ENCODE measurements at places on chromosomes 16 and 17.

DNA sequence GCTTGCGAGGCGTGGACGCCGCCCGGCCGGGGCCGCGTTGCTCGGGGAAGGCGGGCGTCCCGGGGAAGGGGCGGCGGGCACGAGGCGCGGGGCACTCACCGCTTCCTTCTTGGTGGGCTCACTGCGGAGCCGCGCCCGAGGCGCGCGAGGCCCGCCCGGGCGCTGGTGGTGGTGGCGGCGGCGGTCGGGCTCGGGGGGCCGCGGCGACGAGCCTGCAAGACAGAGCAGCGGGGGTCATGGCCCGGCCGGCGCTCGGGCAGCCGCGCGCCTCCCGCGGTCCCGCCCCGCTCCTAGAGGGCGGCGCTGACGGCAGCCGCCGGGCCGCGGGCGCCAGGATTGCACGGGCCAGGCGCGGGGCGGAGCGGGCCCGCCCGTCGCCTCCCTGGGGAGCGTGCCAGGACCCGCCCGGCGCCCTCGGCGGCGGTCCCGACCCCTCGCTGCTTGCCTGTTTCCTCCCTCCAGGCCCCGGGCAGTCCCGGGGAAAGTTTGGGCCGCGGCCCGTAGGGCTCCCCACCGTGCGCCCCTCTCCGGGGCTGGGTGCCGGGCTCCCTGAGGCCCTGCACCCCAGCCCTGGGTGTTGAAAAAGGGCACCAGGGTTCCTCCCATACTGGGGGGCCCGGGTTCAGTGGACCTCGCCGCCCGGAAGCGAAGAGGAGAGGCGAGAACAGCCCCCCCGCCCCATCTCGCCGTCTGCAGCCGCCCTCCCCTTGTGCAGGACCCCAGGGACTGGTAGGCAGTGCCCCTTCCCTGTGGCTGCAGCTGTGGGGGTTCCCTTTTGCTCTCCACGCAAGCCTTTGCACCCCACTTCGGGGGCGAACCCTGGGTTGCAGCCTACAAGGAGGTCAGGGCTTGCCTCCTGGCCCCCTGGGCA is at the start of gene C16orf74:
C16orf74 (minus strand) TSS at position 270 of the 871 bp plus-strand sequence. CDS start 15,879 bp downstream, outside the sequence.
- peak; percentile 32 for DNase-seq

- no peak for DNase-seq
Measured at GRCh38 chr16:86951831-86952598, 365.2 kb downstream of the C16orf95 start.

DNA sequence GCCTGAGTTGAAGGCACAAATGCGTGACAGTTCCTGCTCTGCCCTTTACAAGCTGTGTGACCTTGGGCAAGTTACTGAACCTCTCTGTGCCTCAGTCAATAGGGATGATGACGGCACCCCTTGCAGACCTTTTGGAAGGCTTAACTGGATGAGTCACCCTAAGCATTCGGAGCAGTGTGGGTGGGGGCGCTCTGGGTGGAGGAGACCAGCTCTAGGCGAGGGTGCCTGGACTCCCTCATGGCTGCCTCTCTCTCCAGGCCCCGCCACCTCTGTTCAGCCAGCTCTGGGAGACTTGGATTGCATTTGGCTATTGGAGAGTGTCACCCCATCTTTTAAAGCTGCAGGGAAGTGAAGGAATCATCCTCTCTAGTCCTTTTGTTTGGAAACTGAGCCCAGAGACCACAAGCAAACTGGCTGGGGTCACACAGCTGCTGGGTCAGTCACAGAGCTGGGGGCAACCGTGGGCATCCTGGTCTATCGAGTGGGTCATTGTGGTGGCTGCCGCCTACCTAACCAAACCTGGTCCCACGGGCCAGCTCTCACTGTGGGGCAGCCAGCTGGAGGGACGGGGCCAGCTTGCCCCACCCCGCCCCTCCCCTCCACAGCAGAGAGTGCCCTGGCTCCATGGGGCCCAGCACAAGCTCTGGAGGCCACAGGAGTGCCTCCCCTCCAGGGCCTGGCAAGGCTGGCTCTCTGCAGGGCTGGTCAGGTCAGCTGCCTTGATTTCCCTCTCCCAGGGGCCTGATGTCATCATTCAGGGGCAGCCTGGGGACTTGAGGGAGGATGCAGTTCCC is 20.2 kb upstream of the GSE1 start:
- DNase-seq = no peak

DNA sequence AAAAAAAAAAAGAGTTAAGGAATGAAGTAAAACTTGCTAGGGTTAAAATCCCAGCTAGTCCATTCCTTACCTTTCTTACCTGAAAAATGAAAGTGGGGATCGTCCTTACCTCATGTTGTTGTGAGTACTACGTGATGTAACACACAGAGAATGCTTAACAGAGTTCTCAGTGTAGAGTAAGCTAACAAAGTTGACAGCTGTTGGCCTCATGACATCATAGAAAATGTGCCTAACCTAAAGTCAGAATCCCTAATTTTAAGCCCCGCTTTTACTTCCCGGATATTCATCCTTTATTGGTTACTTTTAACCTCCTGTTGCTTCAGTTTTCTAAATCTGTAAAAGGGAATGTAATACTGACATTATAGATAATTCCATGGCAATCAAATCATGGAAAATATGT is 505.8 kb upstream of the HSBP1 start:
- no peak for DNase-seq

DNA sequence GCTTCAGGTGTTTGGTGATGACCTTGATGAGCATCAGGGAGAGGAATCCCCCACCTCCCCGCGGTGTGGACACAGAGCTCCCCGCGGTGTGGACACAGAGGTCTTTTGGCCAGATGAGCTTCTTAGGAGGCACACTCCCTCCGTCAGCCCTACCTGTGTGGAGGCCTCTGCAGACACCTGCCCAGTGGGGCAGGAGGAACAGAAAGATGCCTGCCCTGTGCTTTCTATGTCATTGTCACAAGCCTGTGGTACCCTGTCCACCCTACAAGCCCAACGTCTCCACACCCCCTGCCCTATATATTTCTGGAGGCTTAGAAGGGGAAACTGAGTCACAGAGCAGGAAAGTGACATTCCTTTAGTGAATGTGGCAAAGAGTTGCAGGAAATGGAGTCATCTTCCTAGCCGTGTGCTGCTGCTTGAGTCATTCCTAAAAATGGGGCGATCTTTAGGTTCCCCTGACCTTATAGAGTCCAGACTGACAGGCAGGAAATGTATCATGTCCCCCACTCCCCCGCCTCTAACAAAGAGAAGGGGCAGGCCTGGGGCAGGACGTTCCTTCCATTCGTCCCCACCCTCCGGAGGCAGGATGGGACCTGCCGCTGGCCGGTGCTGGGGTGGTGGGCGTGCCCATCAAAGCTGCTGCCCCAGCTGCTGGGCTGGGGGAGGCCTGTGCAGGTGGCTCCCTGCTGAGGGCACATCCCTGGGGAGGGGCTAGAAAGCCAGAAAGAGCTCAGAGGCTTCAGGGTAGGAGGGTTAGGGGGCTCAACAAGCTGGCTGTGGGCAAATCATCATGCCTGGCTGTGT is 1.0 kb upstream of the C16orf74 start:
- no peak for DNase-seq

GRCh38 chr16:31256466-31256865 is 3.3 kb upstream of the ITGAM start:
- no peak for DNase-seq

DNA sequence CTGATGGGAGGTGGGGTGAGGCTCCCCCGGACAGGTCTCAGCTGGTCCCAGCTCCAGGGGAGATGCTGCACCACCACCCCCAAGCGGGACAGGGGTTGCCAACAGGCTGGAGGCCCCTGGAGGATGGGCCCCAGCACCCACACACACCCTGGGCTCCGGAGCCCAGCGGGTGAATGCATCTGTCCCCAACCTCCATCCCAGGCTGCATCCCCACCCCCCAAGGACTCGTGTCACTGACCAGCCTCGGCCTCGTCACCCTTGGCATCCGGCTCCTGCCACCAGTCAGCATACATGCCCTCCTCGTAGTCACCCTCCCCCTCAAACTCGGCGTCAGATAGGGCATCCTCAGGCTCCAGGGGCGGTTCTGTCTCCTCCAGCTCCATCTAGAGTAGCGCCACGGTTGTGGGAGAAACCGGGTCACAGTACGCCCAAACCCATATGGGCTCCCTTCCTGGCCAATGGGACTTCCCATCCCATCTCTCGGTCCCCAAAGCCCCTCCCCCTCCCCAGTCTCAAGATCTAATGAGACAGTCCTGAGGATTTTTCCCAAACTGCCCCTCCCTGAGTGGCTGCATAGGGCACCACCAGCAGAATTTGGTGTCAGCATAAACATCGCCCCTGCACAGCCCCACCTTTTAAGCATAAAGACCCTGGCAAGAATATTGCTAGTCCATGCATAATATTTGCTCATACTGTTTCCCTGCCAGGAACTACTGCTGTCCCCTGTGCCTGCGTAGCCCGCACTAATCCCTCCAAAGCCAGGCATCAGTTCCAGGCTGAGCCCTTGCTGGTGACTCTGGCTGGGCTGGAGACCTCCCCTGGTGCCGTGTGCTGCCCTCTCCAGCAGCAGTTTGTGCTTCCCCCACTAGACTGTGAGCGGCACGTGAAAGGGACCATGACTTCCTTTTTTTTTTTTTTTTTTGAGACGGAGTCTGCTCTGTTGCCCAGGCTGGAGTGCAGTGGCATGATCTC is 8.4 kb downstream of the P3H4 start:
- no peak for DNase-seq

DNA sequence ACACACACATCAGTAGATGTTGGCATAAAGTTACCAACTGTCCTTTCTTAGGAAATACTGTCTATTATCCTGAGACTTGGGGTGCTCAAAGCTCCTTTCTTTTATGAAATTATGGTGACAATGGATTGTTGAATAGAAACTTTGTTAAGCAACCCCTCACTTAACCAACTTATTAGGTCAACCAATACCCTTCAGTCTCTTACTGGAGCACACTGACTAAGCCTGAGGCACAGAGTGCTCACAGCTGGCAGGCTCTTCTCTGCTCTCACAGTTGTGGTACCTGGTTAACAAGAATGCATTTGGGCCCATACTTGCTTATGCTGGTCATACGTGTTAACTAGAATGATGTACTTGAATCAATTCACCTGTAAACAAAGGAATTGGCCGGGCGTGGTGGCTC is 24.8 kb downstream of the CD300LF start:
- DNase-seq = no peak

DNA sequence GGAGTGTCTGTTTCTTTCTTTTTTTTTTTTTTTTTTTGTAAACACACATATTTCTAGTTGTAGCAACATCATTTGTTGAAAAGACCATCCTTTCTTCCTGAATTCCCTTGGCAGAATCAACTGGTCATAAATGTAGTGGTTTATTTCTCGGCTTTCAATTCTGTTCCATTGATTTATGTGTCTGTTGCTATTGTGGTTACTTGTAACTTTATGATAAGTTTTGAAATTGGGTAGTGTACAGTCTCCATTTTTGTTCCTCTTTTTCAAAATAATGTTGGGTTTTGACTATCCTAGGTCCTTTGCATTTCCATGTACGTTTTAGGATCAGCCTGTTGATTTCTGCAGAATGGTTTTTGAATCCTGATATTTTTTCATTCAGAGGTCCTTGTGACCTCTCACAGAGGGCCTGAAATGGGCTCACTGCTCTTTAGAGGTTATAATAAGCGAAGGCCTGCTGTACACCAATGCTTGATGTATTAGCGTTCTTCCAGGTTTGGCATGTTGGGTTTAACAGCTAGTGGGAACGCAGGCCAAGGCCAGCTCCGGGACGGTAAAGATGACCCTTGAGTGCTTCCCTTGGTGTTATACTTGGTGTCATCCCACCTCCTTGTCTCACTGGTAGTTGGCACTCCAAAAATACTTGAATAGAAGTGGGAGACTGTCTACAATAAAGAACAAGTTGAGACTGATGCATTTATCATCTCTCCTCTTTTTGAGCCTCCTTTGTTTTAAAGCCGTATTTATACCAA is 43.8 kb downstream of the ZNRF1 start:
- no peak for DNase-seq

DNA sequence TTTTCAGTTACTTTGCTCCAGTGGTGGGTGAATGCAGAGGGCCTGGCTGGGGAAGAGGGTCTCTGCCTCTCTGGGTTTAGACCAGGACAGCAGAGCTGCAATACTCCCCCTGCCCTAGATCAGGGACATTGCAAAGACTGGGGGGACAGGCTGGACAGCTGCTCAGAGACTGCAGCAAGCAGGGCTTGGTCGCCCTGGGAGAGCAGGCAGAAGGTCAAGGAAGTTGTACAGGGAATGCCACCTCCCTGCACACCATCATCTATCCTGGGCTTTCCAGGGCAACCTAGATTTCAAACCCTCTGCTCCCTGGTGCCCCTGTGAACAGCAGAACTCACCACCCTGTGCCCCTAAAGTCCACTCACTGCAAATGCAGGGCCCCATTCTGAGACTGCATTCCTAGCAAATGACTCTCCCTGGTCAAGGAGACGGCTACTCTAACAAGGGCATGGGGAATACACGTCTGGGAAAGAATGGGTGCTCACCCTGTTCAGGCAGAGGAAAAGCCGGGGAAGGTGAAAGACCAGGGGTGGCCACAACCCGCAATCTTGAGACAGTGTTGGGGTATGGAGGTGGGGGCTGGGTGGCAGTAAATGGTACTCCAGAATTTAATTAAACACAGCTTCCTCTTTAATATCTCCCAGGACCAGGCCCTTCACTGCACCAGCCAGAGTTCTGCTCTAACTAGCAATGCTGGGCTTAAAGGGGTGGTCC is 1.0 kb downstream of the KIFC3 start:
- DNase-seq = no peak

- peak; percentile 62 for DNase-seq
Measured at GRCh38 chr16:21708533-21709115, 44.9 kb downstream of the OTOA start.

DNA sequence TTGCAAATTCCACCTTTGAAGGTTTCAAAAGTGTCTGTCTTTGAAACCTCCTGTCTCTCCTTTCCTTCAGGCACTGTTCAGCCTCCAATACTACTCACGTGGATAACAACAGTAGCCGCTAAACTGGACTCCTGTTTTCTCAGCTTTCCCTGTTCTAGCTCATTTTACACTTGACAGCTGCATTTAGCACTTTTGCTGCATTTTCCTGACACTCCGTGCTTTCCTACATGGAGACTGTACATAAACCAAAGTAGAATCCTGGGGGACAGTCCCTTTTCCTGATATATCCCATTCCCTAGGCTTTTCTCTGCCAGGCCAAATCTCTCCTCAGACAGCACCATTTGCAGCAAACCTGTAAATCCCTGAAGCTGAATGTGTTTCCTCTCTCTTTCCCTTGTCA is 3.6 kb downstream of the CCL5 start:
- DNase-seq = no peak

GRCh38 chr17:31100840-31101459 is 6.2 kb downstream of the NF1 start:
- DNase-seq = no peak

DNA sequence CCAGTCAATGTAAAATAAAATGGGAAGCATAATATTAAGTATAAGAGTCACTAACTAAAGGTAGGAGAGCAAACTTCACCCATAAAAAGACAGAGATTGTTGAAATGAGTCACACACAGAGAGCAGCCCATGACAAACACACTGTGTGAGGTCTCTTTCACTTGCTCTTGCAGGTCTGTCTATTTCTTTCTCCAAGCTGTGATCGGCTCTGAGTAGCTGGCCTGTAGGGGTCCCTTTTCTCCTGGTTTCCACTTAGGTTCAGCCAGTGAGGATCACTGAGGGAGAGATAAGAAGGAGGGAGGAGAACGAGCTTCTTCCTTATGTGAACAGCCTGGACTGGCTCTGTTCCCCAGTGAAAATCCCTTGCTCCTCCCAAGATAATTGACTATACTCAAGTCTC is 133.7 kb upstream of the HS3ST3A1 start:
- DNase-seq = no peak

GRCh38 chr17:17675925-17676534 is 5.2 kb upstream of the RAI1 start:
- peak; percentile 65 for DNase-seq

- DNase-seq = no peak
Measured at GRCh38 chr16:47944589-47944988, 211.2 kb downstream of the ABCC12 start.

- peak; percentile 29 for DNase-seq
Measured at GRCh38 chr17:63774141-63774968, at the start of gene DDX42. Gene DDX42, plus strand, starts transcription at chr17:63774170. Its CDS starts 12,880 bp downstream, at chr17:63787050.
